Mesenchymal stem cell (in vitro differentiated cells and primary cell): ENCODE measurements at places on chromosomes 13 and 19.

DNA sequence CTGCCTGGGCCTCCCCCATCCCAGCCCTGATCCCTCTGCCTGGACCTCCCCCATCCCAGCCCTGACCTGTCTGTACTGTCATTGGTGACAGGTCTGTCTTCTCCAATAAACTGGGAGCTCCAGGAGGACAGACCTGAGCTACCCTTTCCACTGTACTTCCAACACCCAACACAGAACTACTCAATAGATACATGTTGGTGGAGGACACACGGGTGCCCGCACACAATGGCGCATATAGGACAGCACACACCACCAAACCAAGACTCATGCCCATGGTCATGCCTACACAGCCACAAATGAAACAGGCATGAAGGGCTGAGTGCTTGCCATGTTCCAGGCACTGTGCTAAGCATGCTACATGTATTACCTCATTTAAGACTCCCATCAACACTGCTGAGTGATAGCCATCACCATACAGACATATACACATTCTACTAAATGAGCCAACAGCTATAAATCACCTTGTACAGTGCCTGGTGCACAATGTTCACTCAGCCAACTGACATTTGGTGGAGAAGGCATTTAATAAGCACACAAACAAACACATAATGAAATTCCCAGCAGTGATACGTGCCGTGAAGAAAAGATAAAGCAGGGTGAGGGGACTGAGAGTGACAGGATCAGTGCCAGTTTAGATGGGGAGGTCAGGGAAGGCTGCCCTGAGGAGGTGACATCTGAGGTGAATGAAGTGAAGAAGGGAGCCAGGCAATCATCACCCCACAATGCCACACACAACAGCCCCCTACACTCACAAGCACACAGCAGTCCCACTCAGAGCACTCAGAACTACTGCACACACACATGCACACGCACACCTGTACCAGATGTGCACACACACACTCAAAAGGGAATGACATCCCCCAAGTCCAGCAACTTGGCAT is 857 bp downstream of the POU2F2 start:
- no peak overlapping the region for H3K27ac ChIP-seq
- H3K4me1 ChIP-seq: peaks cover 36% of the 10 kb centered on the region
- peak overlapping the region; percentile 79 for H3K4me3 ChIP-seq
- H3K27me3 ChIP-seq: no peaks in the 10 kb centered on the region
- H3K36me3 ChIP-seq: no peaks in the 10 kb centered on the region

GRCh38 chr19:40567040-40567749 is 9.5 kb upstream of the SHKBP1 start:
- H3K27ac ChIP-seq: no peak overlapping the region
- no peak for DNase-seq
- H3K4me3 ChIP-seq: peak overlapping the region; percentile 75
- no peaks in the 10 kb centered on the region for H3K36me3 ChIP-seq

DNA sequence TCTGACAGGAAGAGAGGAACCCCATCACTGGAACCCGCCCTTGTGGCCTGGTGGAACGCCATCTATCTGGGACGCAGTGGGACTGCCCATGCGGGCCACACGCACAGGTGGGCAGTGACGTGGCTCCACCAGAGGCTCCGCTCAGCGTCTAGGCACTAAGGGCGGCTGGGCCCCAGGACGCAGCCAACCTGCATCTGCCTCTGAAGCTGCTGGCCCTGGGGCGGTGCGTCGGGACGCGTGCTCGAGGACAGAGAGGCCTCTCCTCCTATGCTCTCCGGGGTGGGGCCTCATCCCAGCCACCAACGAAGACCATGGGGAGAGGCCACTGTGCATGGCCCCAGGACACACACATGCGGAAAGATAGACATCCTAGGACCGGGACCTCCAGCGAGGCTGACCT is 18.1 kb downstream of the IZUMO4 start:
- H3K27me3 ChIP-seq: no peaks in the 10 kb centered on the region
- H3K4me1 ChIP-seq: no peaks in the 10 kb centered on the region
- no peak for DNase-seq
- no peak overlapping the region for H3K4me3 ChIP-seq
- peaks cover 93% of the 10 kb centered on the region for H3K36me3 ChIP-seq

GRCh38 chr13:90613076-90613795 is 734.3 kb upstream of the MIR17HG start:
- no peak overlapping the region for H3K27ac ChIP-seq
- H3K27me3 ChIP-seq: no peaks in the 10 kb centered on the region
- H3K36me3 ChIP-seq: no peaks in the 10 kb centered on the region
- no peaks in the 10 kb centered on the region for H3K4me1 ChIP-seq
- no peak overlapping the region for H3K4me3 ChIP-seq

DNA sequence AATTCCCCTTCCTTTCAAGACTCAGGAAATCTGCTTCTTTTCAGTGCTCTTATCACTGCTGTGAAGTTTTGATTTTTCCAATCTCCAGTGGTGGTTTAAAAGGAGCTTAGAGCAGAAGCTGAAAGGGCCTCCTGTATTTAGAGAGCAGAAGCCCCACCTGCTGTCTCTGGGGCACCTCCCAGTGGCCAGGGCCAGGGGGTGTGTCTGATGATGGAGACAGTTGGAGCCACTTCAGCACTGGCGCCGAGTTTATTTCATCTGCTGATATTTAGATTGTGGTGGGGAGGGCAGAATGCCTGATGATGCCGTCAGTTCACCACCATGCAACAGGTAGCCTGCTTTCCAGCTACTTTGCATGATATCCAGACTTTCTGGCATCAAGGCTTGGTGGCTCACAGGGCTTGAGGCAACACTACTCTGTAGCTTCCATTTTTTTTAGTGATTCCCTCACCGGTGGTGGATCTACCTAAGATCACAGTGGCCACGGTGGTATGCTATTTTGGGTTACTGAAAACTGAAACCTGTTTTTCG is 371.9 kb downstream of the KCNRG start:
- DNase-seq: peak; percentile 53
- no peaks in the 10 kb centered on the region for H3K27me3 ChIP-seq
- H3K4me3 ChIP-seq: peak overlapping the region; percentile 59
- peaks cover 5% of the 10 kb centered on the region for H3K4me1 ChIP-seq
- H3K27ac ChIP-seq: no peak overlapping the region
